H1 (cell line): ENCODE measurements at places on chromosomes 1 and 21. TPM values are rescaled to one million over a fixed set of nuclear protein-coding genes. Genes with fewer than 3 reads are reported as not detected.

Gene LAMC2
- polyA plus RNA-seq = 4.6 and 5.2 TPM in 2 replicates

Gene ETS2
- polyA plus RNA-seq = 10.4 and 11.0 TPM in 2 replicates

Gene ELAVL4
- polyA plus RNA-seq = 0.21 and 0.27 TPM in 2 replicates

Gene TGFB2
- 0.08 and 0.26 TPM in 2 replicates for polyA plus RNA-seq

Gene COA6
- polyA plus RNA-seq = 22.9 and 24.9 TPM in 2 replicates

Gene TSPEAR
- 0.89 and 1.5 TPM in 2 replicates for polyA plus RNA-seq

Gene KCNJ9
- polyA plus RNA-seq = 0.02 and 0.11 TPM in 2 replicates

Gene SLC25A44
- 27.0 and 32.1 TPM in 2 replicates for polyA plus RNA-seq

Gene OR14K1
- not detected in 2 replicates for polyA plus RNA-seq

Gene RYR2
- polyA plus RNA-seq = 1.0 and 1.3 TPM in 2 replicates

Gene TNNT2
- polyA plus RNA-seq = 3.1 and 5.3 TPM in 2 replicates

DNA sequence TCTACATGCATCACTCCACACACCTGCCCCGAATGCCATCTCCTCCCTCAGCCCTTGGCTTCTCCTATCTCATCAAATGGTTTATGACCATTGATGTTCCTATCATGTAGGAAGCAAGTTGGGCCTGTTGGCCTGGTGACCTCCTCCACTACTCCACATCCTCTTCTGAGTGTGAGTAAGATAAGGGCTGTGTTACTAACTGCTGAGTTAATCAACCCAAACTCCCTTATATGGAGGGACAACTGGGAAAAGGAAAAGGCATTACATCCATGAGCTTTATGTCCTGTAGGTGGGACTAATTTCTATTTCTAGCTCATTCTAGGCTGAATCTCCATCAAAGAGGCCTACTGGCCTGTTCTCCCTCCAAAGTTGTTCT, 57.6 kb downstream of the WLS start:
- DNase-seq = no peak

GRCh38 chr1:17121881-17122280, 2.6 kb upstream of the PADI2 start:
- no peak for DNase-seq

DNA sequence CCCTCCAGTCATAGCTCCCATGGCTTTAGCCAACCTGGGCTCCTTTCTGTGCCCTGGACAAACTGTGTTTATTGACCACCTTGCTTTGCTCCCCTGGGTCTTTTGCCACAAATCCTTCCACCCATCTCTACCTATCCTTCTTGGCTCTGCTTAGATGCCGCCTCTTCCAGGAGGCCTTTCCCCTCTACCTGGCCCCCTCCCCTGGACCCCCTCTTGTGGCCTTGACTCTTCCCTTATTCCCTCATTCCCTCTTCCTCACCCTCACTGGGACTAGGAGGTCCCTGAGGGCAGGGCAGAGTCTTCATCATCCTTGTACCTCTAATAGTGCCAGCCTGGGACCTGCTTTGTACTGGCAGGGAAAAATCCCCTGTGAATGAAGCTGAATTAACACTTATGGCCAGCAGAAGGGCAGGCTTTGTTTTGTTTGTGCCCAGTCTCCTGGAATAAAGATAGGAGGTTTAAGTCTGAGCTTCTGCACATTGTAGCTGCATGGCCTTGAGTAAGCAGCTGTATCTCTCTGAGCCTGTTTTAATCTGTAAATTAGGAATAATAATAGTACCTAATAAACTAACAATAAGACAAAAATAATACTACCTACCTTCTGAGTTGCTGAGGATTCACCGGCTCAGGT, 13.7 kb downstream of the PTPRU start:
- DNase-seq = no peak

- DNase-seq = no peak
These were observed 520.5 kb downstream of the SMYD3 start for GRCh38 chr1:245986404-245987218.

GRCh38 chr1:48356901-48357300, 115.1 kb downstream of the SPATA6 start:
- no peak for DNase-seq

- DNase-seq = no peak
These were observed 27.4 kb upstream of the PWP2 start for GRCh38 chr21:44079846-44080245.

- no peak for DNase-seq
These were observed 41.7 kb upstream of the GPR25 start for GRCh38 chr1:200831091-200831490.

GRCh38 chr1:53730224-53730865, 8.6 kb downstream of the GLIS1 start:
- no peak for DNase-seq

DNA sequence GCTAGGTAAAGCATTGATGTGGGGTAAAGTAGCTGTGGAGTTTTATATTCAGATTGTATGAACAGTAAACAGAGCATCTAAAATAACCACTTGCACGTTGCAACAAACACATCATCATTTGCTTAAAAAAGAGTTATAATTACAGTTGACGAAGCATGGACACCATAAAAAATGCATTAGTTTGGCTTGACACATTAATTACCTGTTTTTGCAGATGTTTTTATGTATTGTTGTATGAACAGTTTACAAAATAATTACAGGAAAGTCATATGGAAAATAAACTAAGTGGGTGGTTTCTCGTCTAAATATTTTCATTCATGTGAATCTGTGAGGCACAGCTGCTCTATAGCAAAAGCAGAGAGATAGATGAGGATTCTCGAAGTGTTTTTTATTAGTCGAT, 108.3 kb downstream of the RPS6KC1 start:
- DNase-seq = no peak

- no peak for DNase-seq
These were observed 14.9 kb upstream of the CENPS start for GRCh38 chr1:10415211-10415930.

DNA sequence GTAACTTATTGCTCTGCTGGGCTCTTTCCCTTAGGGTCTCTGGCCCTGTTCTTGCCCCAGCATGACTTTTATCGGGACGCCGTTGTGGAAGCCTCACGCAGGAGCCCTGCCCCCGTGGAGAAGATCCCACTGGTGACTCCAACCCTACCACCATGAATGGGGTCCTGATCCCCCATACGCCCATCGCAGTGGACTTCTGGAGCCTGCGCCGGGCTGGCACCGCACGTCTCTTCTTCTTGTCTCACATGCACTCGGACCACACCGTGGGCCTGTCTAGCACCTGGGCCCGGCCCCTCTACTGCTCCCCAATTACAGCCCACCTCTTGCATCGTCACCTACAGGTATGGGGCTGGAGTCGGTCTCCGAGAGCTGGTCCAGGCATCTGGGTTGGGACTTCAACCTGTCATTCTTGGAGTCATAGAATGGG, 322 bp downstream of the DCLRE1B start:
- no peak for DNase-seq

DNA sequence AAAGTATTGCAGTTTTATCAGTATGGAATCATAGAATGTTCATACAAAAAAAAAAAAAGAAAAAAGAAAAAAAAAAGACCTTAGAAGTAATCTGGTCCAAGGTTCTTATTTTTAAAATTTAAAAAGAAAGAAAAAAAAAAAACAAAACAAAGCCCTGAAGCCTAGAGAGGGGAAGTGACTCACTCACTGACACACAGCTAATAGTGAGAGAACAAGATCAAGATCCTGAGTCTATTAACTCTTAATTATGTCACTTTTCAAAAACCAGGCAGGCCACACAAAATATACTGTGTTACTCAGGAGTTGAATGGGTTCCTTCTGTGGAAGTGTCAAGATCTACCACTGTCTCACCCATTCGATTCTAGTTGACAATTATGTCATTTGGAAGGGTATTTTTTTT, 433.9 kb upstream of the DAB1 start:
- no peak for DNase-seq

DNA sequence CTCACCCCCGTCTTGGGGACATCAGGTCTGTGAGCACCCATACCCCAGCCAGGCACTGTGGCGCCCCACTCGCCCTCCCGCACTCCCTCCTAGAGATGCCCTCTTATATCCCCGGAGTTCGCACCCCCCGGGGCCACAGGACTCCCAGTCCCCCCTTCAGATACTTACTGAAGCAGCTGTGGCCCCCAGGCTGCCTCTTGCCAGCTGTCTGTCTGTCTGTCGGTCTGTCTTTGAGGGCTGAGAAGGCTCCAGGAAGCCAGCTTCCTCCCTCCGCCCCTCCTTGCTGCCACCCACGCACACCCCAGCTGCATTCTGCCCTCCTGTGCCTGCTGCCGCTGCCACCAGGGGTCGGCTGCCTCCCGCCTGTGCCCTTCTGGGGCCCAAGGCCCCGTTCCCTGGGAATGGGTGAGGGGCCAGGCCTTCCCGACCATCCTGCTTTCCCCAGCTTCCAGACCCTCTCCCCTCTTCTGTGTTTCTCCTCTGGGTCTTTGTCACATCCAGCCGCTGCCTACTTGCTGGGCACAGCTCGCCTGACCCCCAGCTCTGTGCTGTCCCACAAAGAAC, at the start of gene PTPN7:
PTPN7 (minus strand) TSS at position 226 of the 564 bp plus-strand sequence. CDS start 1,200 bp downstream, outside the sequence.
- no peak for DNase-seq

DNA sequence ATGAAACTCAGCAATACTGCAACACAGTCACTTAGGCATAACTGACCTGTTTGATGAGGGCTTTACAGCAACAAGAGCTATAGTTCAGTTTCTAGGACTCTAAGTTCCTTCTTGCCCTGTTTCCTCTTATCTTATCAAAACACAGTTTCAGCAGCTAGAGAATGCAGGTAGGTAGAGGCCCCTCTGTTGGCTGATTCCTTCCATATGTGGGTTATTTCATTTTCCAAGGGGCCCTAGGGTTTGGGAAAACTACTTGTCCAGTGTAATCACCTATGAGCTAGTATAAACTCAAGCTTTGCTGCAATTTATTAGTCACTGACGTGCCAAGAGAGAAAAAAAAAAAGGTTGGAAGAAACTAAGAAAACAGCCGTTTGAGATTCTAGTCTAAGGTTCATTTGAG, 607.7 kb upstream of the USP24 start:
- DNase-seq = no peak

- DNase-seq = no peak
These were observed 74.4 kb upstream of the ZNF648 start for GRCh38 chr1:182135946-182136345.

- no peak for DNase-seq
These were observed 607.0 kb downstream of the NPHP4 start for GRCh38 chr1:5385096-5385799.

GRCh38 chr1:56135864-56136147, 443.6 kb downstream of the PLPP3 start:
- no peak for DNase-seq

- DNase-seq = no peak
These were observed 33.3 kb downstream of the TOR3A start for GRCh38 chr1:179115181-179115580.

GRCh38 chr1:17829579-17829978, 74.4 kb downstream of the ACTL8 start:
- DNase-seq = no peak

GRCh38 chr1:109113590-109114341, at the start of gene ELAPOR1:
Gene ELAPOR1, plus strand, starts transcription at chr1:109114115. Its CDS starts 69 bp downstream, at chr1:109114184.
- no peak for DNase-seq

- no peak for DNase-seq
These were observed 49.4 kb upstream of the DESI2 start for GRCh38 chr1:244603498-244603897.

DNA sequence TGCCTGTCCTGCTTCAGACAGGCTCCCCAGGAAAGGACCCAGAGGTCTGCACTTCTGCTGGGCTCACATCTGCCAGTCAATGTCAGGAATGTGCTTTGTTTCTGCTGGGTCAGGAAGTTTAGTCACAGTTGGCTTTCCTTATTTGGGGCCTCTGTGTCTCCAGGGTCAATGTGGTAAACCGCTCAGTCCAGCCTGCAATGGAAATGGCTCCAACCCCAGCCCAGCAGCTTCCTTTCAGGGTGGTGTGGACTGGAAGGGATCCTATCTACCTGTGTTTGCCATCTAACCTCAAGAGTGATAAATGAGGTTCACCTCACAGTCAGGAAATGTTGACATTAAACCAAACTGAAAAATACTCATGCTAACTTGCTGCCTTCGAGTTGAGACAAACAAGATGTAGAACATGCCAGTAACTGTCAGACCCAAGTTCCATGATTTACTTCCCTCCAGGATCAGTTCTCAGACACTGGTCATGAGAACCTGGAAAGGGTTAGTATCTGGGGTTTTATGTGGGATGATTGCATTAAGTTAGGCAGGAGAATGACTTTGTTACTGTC, 20.3 kb downstream of the ENO1 start:
- DNase-seq = no peak
